ENCODE measurements at places on chromosomes 2 and 18.

- DNase-seq = peak; percentile 13
Observed at GRCh38 chr18:26536032-26536431, 12.3 kb downstream of the KCTD1 start.

GRCh38 chr2:221571025-221571550 is 1.0 kb downstream of the EPHA4 start:
- no peak for DNase-seq

GRCh38 chr2:220191031-220191430 is 563.6 kb downstream of the SLC4A3 start:
- DNase-seq = no peak

GRCh38 chr2:45872211-45872610 is 220.7 kb downstream of the PRKCE start:
- DNase-seq = no peak

- no peak for DNase-seq
Observed at GRCh38 chr2:48092846-48093803, 186.8 kb upstream of the FBXO11 start.

All from stimulated activated naive CD8-positive, alpha-beta T cell treated with anti-CD3 and anti-CD28 coated beads, Interleukin-15, amount 100 ng/mL, for 72 hours (primary cell).